Bronchial epithelial cell (primary cell): ENCODE measurements at places on chromosomes 1 and 21.

DNA sequence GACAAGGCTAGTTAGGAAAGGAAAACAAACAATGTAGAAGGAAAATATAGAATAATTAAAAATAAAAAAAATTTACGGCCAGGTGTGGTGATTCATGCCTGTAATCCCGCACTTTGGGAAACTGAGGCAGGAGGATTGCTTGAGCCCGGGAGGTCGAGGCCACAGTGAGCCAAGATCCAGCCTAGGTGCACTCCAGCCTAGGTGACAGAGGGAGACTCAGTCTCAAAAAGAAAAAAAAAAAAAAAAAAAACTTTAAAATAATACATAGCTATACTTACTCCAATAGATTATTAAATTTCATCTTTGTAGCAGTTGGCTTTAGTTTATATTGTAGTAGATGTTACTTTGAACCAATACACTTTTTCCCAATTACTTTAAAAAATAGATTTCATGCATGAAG lies 32.0 kb downstream of the LIN9 start:
- no peak for DNase-seq

DNA sequence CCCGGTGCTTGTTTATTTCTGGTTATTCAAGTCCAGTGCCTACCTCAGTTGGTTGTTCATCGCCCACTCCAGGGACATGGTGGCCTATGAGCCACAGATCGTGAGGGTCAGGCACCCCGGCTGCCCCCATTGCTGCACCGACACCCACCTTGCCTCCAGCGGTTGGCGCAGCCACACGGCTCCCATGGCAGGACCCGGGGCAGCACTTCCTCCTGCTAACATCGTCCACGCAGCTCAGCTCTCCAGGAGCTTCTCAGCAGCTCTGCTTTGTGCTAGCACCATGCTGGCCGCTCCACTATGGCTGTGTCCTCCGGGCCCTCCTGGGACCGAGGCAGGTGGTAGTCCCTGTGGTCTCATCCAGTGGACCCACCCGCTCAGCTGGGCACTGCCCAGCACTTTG lies 13.9 kb upstream of the PRKCZ start:
- DNase-seq, result no peak

- no peak for DNase-seq
Measured at GRCh38 chr1:185694081-185694480, 40.1 kb upstream of the HMCN1 start.

DNA sequence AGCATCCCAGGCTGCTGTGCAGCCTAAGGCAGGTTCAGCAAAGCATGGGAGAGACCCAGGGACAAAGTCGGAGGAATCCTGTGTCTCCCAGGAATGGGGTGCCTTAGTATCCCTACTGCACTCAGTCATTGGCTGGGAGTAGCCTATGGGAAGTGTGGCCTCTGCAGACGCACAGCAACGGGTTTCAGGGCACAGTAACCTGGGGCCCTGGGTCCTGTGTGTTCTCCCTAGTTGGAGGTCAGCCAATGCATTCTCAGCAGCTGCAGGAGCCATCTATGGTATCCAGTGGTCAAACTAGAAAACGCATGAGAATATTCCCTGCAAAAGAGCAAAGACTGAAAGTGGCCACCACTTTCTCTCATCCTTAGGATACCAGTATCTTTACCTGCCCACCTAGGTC lies 13.7 kb upstream of the C1orf21 start:
- no peak for DNase-seq

DNA sequence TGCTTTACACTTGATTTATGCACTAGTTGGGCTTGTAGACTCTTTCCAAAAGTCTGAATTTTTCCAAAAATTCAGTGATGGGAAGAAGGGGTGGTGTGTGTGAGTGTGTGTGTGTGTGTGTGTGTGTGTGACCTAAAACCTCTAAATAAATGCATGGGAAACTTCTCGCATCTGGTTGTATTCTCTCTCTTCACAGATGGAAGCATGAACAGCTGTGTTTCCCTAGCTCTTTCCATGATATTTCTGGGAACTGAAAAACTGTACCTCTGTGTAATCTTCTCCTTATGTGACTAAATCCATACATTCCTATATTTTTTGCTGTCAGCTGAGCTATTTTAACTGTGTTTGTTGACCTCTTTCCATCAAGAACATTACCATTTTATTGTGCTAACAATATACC lies 26.2 kb upstream of the CYYR1 start:
- DNase-seq, result no peak

- peak; percentile 28 for DNase-seq
Measured at GRCh38 chr1:25063591-25064416, 133.7 kb upstream of the RUNX3 start.

DNA sequence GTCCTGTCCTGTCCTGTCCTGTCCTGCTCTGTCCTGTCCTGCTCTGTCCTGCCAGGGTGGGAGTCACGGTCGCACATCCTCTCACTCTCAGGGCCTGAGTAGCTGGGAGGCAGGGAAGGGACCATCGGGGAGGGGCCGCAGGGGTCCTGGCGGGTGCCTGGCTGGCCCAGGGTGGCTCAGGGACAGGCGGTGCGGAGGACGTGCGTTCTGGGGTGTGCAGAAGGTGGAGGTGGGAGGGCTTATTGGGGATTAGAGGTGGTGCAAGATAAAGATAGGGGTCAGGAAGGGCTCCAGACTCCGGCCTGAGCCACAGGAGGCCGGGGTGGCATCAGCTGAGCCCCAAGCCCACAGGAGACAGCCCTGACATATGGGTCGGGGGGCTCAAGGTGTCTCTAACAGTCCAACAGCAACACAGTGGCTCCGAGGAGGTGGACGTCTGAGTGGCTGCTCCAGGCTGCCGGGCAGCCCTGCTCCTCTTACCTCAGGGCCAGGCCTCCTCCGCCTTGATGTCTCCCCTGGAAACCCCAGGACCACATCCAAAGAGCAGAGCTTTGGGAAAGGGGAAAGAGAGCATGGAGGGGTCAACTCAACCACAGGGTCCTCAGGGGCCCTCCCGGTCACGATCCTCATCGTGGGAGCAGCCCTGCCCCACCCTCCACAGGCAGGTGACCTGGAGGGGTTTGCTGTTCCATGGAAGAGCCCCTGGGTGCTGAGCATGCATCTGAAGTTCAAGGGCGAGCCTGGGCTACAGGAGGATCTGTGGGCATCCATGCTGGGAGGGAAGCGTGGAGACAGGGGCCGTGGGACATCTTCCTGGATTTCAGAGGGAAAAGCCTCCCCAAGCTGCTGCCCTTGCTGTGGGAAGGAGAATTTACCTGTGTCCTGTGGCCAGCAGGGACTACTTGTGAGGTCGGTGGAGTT lies 39.6 kb upstream of the ADARB1 start:
- no peak for DNase-seq

GRCh38 chr1:98498651-98499050 lies 162.9 kb upstream of the SNX7 start:
- DNase-seq, result no peak

DNA sequence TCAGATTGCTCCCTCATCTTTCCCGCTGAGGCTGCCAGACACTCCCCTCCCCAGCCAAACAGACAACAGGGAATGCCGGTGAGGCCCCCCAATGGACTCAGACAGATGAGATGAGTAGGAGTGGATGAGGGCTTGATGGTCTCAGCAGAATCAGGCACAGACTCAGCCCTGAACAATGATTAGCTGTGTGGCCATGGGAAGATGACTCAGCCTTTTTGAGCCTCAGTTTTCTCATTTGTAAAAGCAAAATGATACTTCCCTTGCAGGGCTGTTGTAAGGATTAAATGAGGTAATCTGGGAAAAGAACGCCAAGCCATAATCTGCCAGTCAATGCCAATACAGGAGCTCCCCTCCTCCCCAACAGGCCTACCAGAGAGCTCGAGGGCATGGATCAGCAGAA lies 12.4 kb downstream of the C1orf198 start:
- no peak for DNase-seq

GRCh38 chr1:40439247-40439646 lies 11.0 kb upstream of the ZFP69B start:
- peak; percentile 35 for DNase-seq

GRCh38 chr21:26070121-26070520 lies 100.4 kb downstream of the APP start:
- DNase-seq, result no peak

GRCh38 chr1:156236164-156236563 lies 5.8 kb upstream of the BGLAP start:
- no peak for DNase-seq

DNA sequence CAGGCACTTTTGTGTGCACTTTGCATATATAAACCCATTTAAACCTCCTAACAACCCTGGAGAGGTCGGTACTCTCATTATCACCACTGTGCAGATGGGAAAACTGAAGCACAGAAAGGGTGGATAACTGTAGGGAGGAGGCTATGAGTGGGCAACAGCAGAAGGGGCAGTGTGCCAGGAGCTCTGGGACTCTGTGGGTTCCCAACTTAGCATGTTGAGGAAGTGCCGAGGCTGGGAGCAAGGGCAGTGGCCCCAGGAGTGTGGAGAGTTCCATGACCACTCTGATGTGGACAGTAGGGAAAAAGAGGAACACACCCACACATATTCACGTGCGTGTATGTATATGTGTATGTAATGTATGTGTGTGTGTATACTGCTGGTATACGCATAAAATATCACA lies 25.7 kb upstream of the KCNC4 start:
- no peak for DNase-seq

GRCh38 chr1:109901141-109901523 lies 9.5 kb upstream of the CSF1 start:
- DNase-seq, result no peak

- no peak for DNase-seq
Measured at GRCh38 chr1:118253053-118253915, 68.3 kb upstream of the SPAG17 start.

GRCh38 chr1:99843760-99844159 lies 6.4 kb upstream of the AGL start:
- no peak for DNase-seq

- DNase-seq, result no peak
Measured at GRCh38 chr1:172845371-172845770, 186.5 kb downstream of the FASLG start.

DNA sequence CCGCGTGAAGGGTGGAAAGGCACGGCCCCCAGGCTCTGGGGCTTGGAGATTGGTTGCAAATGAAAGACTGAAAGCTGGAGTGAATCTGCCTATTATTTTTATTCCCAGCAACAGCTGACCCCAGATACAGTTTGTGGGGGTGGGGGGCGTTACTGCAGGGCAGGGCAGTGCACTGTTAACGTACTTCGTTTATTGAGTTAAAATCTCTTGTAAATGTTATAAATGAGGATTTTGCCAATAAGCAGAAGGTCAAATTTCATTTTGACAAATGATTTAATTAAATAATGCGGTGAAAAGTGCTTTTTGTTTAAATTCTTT lies 1.0 kb upstream of the VPS26C start:
- no peak for DNase-seq

- peak; percentile 48 for DNase-seq
Measured at GRCh38 chr1:171801487-171801891, 20.0 kb downstream of the METTL13 start.

DNA sequence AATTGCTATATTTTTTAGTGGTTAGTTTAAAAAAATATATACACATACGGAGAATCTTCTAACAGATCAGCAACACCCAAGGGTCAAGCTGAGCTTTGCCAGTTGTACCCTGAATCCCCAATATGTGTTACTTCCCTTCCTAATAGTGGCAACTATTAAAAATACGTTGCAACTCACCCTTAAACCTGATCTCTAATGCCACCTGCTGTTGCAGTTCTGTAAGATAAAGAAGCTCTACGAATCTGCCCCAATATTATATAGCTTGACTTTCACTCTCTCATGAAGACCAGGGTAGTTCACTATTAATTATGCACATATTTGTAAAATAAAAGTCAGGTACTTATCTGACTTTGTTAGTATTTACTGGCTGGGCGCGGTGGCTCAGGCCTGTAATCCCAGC lies 58.4 kb downstream of the ASH1L start:
- DNase-seq, result peak; percentile 48

- no peak for DNase-seq
Measured at GRCh38 chr1:244118109-244118761, 67.2 kb downstream of the ZBTB18 start.

DNA sequence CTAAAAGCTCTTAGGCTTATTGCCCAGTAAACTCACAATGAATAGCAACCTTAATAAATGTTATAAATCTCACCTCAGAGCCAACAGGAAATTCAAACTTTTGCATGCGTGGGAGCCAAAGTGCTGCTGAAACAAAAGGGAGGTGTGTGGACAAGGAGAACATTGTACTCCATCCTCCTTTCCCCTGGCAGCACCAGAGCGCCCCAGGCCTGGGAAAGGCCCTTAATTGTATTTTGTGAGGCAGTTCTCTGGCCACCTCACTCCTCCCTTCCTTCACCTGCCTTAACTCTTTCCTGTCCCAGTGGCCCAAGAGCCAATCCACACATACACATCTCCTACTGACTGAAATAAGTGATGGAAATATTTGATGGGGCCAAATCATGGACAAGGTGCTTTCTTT lies 648.5 kb downstream of the LMO4 start:
- peak; percentile 33 for DNase-seq

GRCh38 chr21:41953831-41954653 lies at the start of gene C2CD2:
TSS of gene C2CD2 (minus strand) at chr21:41954018. CDS start at chr21:41953648, 370 bp downstream.
- DNase-seq, result no peak

DNA sequence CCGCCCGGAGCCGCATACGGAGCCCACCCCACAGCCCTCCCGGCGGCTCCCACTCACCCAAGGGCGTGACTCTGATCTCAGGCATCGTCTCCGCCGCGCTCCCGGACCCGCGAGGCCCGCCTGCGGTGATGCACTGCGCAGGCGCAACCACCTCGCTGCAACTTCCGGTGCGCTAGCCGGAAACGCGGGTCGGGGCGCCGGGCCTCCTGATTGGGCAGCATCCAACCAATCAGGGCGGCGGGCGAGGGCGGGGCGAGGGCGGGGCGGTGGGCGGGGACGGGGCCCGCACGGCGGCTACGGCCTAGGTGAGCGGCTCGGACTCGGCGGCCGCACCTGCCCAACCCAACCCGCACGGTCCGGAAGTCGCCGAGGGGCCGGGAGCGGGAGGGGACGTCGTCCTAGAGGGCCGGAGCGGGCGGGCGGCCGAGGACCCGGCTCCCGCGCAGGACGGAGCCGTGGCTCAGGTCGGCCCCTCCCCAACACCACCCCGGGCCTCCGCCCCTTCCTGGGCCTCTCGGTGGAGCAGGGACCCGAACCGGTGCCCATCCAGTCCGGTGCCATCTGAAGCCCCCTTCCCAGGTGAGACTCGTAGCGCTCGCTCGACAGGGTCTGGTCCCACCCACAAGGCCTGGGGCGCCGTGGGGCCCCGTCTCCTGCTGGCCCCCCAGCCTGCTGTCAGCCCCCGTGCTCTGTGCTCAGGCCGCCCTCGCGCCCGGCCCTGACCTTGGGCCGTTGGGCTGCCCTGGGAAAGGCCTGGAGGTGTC lies at the start of the genes CPTP and INTS11:
Gene CPTP, plus strand, starts transcription at position 279 of the 764 bp plus-strand sequence. CDS start 2,109 bp downstream, outside the sequence.
Gene INTS11, minus strand, starts transcription at position 137 of the 764 bp plus-strand sequence. Its CDS starts 52 bp downstream, at position 85.
- peak; percentile 73 for DNase-seq

- no peak for DNase-seq
Measured at GRCh38 chr1:171566467-171566866, 55.6 kb upstream of the MYOCOS start.

GRCh38 chr21:35635261-35635660 lies 425.1 kb downstream of the SETD4 start:
- peak; percentile 97 for DNase-seq

DNA sequence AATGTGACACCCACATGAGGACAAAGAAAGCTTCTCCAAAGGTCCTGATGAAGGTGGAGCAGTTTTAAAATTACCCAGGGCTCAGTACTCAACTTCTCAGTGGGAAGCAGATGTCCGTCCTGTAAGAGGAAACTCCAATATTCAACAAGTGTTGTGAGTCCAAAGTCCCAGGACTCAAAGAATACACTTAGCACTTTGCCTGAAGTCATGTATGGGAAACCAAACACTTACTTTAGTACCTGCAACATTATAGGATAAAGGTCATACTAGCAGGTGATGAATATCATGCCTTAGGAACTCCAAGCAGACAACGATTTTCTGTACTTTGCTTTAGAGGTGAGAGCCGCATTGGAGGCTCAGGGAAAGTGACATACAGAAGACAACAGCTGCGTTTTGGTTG lies 37.2 kb upstream of the ST6GALNAC3 start:
- no peak for DNase-seq

- no peak for DNase-seq
Measured at GRCh38 chr1:111471012-111471411, 2.8 kb upstream of the C1orf162 start.
